ENCODE measurements at places on chromosomes 4 and X. TPM values are rescaled to one million over a fixed set of nuclear protein-coding genes. Genes with fewer than 3 reads are reported as not detected.

Gene LRCH2
- polyA plus RNA-seq: 2.3 TPM

Gene METAP1
- polyA plus RNA-seq: 13.9 TPM

Gene HTR2C
- polyA plus RNA-seq: not detected

Gene ARSJ
- 0.81 TPM for polyA plus RNA-seq

Gene SPATA18
- 2.5 TPM for polyA plus RNA-seq

Gene NPY1R
- 44.3 TPM for polyA plus RNA-seq

Gene RHOH
- polyA plus RNA-seq: 0.56 TPM

Gene STOX2
- 1.1 TPM for polyA plus RNA-seq

Gene SPACA5
- polyA plus RNA-seq: not detected

Gene MAGEA11
- polyA plus RNA-seq: not detected

Gene BGN
- 598 TPM for polyA plus RNA-seq

Gene MAGEA8
- polyA plus RNA-seq: not detected

Gene ATP5ME
- 501 TPM for polyA plus RNA-seq

Gene IL13RA1
- polyA plus RNA-seq: 26.2 TPM

Gene RAB41
- polyA plus RNA-seq: not detected

Gene SCLT1
- polyA plus RNA-seq: 5.6 TPM

Gene ASB5
- 0.20 TPM for polyA plus RNA-seq

Gene ODAPH
- polyA plus RNA-seq: 0.24 TPM

Gene SFRP2
- polyA plus RNA-seq: 2.0 TPM

Gene CD38
- 4.1 TPM for polyA plus RNA-seq

Gene IL2RG
- 4.9 TPM for polyA plus RNA-seq

Gene OTC
- polyA plus RNA-seq: 0.18 TPM

Gene ARAP2
- 0.81 TPM for polyA plus RNA-seq

Gene CCDC160
- polyA plus RNA-seq: not detected

Gene ATP1B4
- not detected for polyA plus RNA-seq

Gene P2RY4
- polyA plus RNA-seq: not detected

Gene NUP62CL
- 3.8 TPM for polyA plus RNA-seq

Gene PHOX2B
- 6.4 TPM for polyA plus RNA-seq

Gene GAGE12H
- polyA plus RNA-seq: not detected

Gene MCF2
- polyA plus RNA-seq: 17.9 TPM

Gene CDX4
- not detected for polyA plus RNA-seq

Gene SCML2
- 11.1 TPM for polyA plus RNA-seq

Gene RENBP
- 5.4 TPM for polyA plus RNA-seq

Gene ADH7
- polyA plus RNA-seq: not detected

Gene TMEM271
- 0.54 TPM for polyA plus RNA-seq

Gene IGFBP7
- 454 TPM for polyA plus RNA-seq

Gene BEX1
- polyA plus RNA-seq: 105 TPM

Gene MAOA
- polyA plus RNA-seq: 15.5 TPM

Gene ERCC6L
- not detected for polyA plus RNA-seq

Gene SPANXB1
- not detected for polyA plus RNA-seq

Gene H2BW2
- not detected for polyA plus RNA-seq

Gene CEP44
- 7.0 TPM for polyA plus RNA-seq

Gene PRRG3
- polyA plus RNA-seq: 0.24 TPM

Gene IRS4
- not detected for polyA plus RNA-seq

Gene NFKB1
- 30.0 TPM for polyA plus RNA-seq

Gene ARHGAP6
- 1.4 TPM for polyA plus RNA-seq

Gene KLF8
- 2.5 TPM for polyA plus RNA-seq

Gene HAUS7
- 7.3 TPM for polyA plus RNA-seq
